A549 treated with ZK216348 at 1 μM for 4 hours (cell line): ENCODE measurements at places on chromosomes 4 and X. TPM values are rescaled to one million over a fixed set of nuclear protein-coding genes. Genes with fewer than 3 reads are reported as not detected.

Gene SMIM10
- 0.09 to 0.18 TPM (median 0.15 TPM) in 4 of 5 replicates, not detected in the other for total RNA-seq

Gene GPR82
- not detected in 5 replicates for total RNA-seq

Gene ANAPC10
- total RNA-seq = 11.9 to 22.6 TPM (median 12.3 TPM) in 5 replicates

Gene MAGEC1
- total RNA-seq = 0.15 TPM in 1 of 5 replicates, not detected in the others

Gene FGFRL1
- total RNA-seq = 10.8 to 25.7 TPM (median 23.0 TPM) in 5 replicates

Gene FGFR3
- total RNA-seq = 0.50 to 2.6 TPM (median 2.3 TPM) in 5 replicates

Gene CPLX1
- total RNA-seq = 0.46 to 1.5 TPM (median 0.88 TPM) in 5 replicates

Gene BMPR1B
- total RNA-seq = 4.9 to 7.7 TPM (median 6.4 TPM) in 5 replicates

Gene CFAP99
- total RNA-seq = 0.19 to 0.51 TPM in 2 of 5 replicates, not detected in the others

Gene TMEM255A
- total RNA-seq = 0.11 to 0.16 TPM (median 0.14 TPM) in 5 replicates

Gene OTC
- total RNA-seq = not detected in 5 replicates

Gene TSPAN6
- total RNA-seq = 32.1 to 46.5 TPM (median 38.3 TPM) in 5 replicates

Gene CCNB3
- total RNA-seq = 0.31 to 2.1 TPM (median 0.82 TPM) in 5 replicates

Gene SPATA18
- total RNA-seq = 2.9 to 4.8 TPM (median 4.0 TPM) in 5 replicates

Gene THAP9
- 1.2 to 2.2 TPM (median 2.0 TPM) in 5 replicates for total RNA-seq

Gene ERCC6L
- 10.2 to 15.5 TPM (median 12.1 TPM) in 5 replicates for total RNA-seq

Gene BEX3
- total RNA-seq = 215 to 287 TPM (median 258 TPM) in 5 replicates

Gene ERAS
- 0.19 TPM in 1 of 5 replicates, not detected in the others for total RNA-seq

Gene ZNF157
- total RNA-seq = 0.06 to 0.15 TPM (median 0.07 TPM) in 3 of 5 replicates, not detected in the others

Gene CTAG2
- not detected in 5 replicates for total RNA-seq

Gene GPRASP1
- 0.22 to 0.42 TPM (median 0.34 TPM) in 5 replicates for total RNA-seq

Gene UNC5C
- total RNA-seq = not detected in 5 replicates

Gene DGKQ
- 4.0 to 9.4 TPM (median 7.7 TPM) in 5 replicates for total RNA-seq

Gene FAAH2
- total RNA-seq = 0.18 to 0.36 TPM in 2 of 5 replicates, not detected in the others

Gene TMPRSS11B
- not detected in 5 replicates for total RNA-seq

Gene HMX1
- total RNA-seq = 0.13 to 0.24 TPM (median 0.16 TPM) in 3 of 5 replicates, not detected in the others

Gene FAM47A
- not detected in 5 replicates for total RNA-seq

Gene TRIM61
- not detected in 5 replicates for total RNA-seq

Gene ATP2B3
- 0.05 to 0.21 TPM (median 0.07 TPM) in 4 of 5 replicates, not detected in the other for total RNA-seq

Gene WDR17
- total RNA-seq = 1.5 to 2.6 TPM (median 1.8 TPM) in 5 replicates

Gene RXFP1
- not detected in 5 replicates for total RNA-seq

Gene RNF128
- 0.07 to 0.12 TPM in 2 of 5 replicates, not detected in the others for total RNA-seq

Gene LRCH2
- 0.04 TPM in 1 of 5 replicates, not detected in the others for total RNA-seq

Gene MAGEC3
- total RNA-seq = not detected in 5 replicates

Gene NALF2
- 3.7 to 6.2 TPM (median 5.4 TPM) in 5 replicates for total RNA-seq
